ENCODE measurements at places on chromosomes 13 and 19. TPM values are rescaled to one million over a fixed set of nuclear protein-coding genes. Genes with fewer than 3 reads are reported as not detected.

- DNase-seq = no peak
Observed at GRCh38 chr13:111005364-111005763, 90.5 kb upstream of the ANKRD10 start.

DNA sequence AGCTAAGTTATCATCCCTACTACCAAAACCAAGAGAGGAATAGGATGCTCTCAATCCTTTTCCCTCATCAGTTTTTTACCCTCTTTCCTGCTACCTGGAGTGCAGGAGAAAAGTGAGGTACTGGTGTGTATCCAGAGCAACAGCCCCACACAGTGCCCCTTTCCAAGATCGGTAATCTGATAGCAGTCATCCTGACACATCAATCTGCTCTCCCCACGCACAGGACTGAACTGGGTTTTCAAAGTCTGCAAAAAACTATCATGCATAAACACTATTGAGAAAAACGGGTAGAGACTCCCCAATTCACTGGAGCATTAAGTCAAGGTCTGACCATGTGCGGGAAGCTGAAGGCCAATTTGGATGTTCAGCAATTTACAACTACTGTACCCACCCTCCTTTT, 284.8 kb downstream of the RBM26 start:
- no peak for DNase-seq

- no peak for DNase-seq
Observed at GRCh38 chr13:26919311-26919710, 158.7 kb upstream of the GPR12 start.

- DNase-seq = no peak
Observed at GRCh38 chr19:38045554-38046253, 138.7 kb downstream of the SIPA1L3 start.

DNA sequence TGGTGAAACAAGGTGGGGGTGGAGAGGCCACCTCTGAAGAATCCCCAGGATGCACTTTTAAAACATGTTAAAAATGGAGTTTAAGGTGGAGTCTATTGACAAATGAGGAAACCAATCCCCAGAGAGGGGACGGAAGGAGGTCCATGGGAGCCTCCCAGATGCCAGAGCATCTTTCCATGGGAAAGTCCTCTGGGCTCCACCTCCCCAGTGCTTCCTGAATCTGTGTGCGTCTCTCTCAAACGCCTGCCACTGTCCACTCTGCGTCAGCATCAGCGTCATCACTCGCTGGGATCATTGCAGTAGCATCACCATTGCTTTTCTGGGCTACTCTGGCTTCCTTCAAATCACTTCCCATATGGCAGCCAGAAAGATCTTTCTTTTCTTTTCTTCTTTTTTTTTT, 6.2 kb downstream of the GPR4 start:
- no peak for DNase-seq

DNA sequence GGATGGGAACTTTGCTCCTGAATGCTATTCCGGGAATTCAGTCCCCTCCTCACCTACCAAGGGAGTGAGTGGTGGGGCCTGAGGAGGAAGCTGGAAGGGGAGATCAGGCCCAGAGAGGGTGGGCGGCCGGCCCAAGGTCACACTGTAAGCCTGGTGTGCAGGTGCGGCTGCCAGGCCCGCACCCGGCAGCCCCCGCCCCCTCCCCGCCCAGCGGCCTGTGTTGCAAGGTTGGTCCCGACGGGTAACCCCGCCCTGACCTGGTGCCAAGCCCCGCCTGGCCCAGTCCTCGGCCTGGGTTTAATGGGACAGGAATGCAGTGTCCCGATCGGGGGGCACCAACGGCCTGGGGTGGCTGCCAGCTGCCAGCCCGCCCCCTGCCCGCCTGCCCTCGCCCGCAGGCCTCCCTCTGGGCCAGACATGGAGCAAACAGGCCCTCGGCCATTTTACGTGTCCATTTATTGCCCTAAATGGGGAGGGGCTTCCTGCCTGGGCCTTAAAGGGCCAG, 5.5 kb downstream of the ZBTB7A start:
- DNase-seq = no peak

GRCh38 chr13:25980255-25980654, 71.6 kb downstream of the SHISA2 start:
- no peak for DNase-seq

Gene ALOX5AP
- total RNA-seq = 66.4 TPM

Gene CACNA1A
- total RNA-seq = 0.82 TPM

Gene FGF21
- total RNA-seq = not detected

Gene CACNG7
- total RNA-seq = not detected

Data from activated CD4-positive, alpha-beta T cell treated with anti-CD3 and anti-CD28 coated beads, Interleukin-2, amount 10 ng/mL, durations not matched to agents 7 days and 5 days (primary cell).